CD4-positive, alpha-beta T cell treated with Interleukin-10 for 1 hour (primary cell): ENCODE measurements at places on chromosomes 2 and 18.

DNA sequence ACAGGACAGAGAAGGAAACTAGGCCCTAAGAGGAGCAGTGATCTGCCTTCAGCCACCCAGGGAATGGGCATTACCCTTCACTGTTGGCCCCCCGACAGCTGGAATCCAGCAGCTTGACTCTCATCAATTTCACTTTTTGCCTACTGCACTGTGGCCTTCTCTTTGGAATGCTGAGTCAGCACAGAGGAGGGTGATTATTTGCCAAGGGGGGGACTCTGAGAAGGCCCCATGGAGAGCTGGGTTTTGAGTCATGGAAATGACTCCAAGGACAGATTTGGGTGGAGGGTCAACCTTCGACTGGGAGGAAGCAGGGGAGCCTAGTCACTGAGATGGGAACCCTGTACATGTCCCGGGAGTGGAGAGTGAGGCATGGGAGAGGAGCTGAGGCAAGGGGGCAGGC is 38.1 kb upstream of the NTSR2 start:
- no peak for DNase-seq

DNA sequence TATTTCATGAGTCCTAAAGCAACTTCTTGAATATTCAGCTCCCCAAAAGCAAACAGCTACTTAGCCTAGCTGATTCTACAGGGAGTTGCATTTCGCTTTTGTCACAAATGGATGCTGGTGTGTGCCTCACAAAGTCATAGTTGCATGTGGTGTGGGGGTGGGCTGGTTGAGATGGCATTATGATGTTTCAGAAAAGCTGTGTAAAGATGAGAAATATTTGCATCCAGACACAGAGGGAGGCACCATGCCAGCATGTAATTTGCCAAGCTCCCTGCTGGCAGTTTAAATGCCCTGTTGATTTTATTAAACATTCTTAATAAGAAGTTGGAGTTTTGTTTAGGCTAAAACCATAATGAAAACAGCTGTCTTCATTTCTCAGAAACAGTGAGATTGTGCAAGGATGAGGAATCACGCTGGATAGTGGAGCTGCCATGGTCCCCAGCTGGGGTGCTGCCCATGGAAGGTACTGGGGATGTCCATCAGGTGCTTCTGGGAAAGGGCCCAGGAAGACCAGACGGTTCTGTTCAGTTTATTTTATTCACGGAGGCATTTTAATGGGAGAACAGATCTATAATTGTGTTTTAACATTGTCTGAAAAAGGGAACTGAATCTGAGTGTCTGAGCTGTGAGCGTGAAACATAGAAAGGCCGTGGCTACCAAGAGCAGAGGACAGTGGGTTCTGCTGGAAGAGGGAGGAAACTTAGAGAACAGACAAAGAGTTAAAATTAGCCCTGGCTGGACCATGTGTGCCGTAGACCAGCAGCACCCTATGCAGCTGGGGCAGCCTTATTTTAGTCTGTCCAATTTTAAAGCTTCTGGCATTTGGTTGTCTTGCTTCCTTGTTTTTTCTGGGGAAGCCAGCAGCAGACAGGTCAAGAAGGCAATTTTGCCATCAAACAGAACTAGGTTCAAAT is 177.1 kb downstream of the FAM210A start:
- DNase-seq, result no peak

- DNase-seq, result no peak
Observed at GRCh38 chr18:22961156-22961555, 28.0 kb downstream of the RBBP8 start.

DNA sequence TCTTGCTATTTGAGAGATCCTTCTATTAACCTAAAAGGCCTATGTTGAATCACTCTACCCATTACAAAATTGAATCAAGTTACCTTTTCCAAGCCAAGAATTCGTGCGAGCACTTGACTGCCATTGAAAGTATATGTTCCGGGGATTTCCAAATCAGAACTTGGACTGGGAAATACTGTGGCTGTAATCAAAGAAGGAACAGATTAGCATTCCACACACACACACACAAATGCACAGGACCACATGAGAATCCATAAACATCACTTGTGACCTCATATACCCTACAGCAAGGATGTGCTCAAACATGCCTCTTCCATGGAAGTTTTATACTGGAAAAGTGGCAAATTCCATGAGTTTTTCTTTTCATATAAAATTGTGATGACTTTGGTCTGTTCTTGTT is 86.0 kb downstream of the ABCA12 start:
- DNase-seq, result no peak

DNA sequence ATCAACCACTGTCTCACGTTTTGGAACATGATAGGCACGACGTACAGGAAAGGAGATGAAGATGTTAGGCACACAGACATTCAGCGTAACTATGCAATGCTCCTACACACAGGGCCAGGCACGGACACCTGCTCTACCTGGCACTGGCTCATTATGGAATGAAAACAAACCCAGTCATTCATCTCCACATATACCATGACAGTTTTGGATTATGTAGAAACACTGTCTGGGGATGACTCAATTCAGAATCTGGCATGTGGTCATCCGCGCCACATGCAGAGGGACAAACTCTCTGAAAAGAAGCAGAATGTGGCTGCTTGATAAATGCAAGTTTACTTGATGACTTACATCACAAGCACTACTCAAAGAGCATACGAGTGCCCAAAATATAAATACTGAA is 29.5 kb upstream of the NFU1 start:
- no peak for DNase-seq

GRCh38 chr2:219626540-219626939 is 890 bp upstream of the SLC4A3 start:
- no peak for DNase-seq

DNA sequence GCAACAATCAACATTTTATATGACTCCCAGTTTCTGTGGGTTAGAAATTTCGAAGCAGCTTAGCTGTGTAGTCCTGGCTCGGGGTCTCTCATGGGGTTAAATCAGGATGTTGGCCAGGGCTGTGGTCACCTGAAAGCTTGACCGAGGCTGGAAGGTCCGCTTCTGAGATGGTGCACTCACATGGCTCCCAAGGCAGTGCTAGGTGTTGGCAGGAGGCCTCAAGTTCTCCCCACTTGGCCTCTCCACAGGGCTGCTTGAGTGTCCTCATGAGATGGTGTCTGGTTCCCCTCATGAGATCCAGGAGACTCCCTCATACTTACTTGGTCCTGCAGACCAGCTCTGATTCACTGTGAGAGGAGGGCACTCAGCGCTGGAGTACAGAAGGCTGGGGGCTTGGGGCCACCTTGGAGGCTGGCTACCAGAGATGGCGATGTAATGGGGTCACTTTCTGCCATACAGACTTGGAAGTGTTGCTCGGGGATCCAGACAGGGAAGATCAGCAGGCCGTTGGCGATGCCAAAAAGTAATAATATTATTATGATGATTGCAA is 98.8 kb downstream of the INHBB start:
- no peak for DNase-seq

DNA sequence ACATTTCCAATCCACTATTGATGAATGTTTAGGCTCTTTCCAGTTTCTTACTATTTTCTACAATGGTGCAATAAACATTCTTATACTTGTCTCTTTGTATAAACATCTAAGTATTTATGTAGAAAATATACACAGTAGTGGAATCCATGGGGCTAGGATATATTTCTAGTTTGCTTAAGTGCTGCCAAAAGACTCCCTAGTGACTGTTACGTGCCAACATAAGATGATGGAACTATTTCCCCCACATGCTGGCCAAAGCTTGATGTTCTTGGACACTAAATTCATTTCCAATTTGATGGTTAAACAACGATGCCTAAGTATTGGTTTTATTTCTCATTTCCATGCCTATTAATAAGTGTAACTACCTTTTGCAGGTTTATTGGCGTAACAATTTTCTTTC is 378.4 kb upstream of the HNRNPA3 start:
- DNase-seq, result no peak

GRCh38 chr2:12005886-12006681 is 259.7 kb downstream of the LPIN1 start:
- peak; percentile 78 for DNase-seq

- DNase-seq, result no peak
Observed at GRCh38 chr2:85511008-85511811, 27.8 kb upstream of the MAT2A start.

GRCh38 chr2:74147727-74148456 is at the start of gene BOLA3:
Gene BOLA3 (minus strand): TSS chr2:74147912. CDS start chr2:74147874, 38 bp downstream.
- DNase-seq, result peak; percentile 84

- DNase-seq, result no peak
Observed at GRCh38 chr2:10169581-10169980, 47.0 kb downstream of the RRM2 start.

DNA sequence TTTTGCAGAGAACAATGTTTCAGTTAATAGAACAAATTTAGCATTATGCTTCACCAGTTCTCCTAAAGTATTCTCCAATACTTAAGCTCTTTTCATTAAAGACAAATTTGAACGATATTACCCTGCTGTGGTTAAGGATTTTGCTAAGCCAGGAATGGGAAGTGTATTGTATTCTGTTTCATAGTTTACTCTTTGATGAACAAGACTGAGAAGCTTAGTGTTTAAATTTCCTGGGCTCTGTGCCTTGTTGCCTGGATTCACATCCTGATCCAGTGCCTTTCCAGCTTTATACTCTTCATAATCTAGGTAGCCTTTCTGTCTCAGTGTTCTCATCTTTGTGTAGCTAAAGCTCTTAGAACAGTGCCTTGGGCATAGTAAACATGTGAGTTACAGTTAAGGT is 58.6 kb upstream of the GLS start:
- no peak for DNase-seq

DNA sequence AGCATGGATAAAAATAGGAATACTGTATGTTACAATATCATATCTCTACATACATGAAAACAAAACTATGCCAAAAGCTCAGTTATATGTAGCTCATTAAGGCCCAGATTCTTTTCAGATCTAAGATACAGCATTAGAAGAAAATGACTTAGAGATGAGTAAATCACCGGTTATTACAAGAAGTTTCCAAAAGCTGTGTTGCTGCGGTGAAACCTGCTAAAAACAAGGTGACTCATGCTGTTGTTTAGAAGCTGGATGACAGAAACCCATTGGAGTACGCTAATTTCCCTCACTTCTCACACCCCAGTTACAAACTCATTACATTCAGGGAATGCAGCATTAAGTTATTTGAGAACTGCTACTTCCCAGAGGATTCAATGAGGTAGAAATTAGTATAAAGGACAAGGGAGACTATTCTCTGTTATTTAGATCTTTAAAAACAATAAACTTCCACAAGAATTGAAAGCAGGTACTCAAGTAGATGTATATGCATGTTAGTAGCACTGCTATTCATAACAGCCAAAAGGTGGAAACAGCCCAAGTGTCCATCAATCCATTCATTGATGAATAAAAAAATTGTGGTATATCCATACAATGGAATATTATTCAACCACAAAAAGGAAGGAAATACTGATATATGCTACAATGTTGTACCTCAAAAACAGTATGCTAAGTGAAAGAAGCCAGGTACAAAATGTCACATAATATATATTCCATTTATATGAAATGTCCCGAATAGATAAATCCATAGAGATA is 32.6 kb downstream of the RBKS start:
- DNase-seq, result no peak

GRCh38 chr18:8686611-8687010 is 18.7 kb upstream of the MTCL1 start:
- DNase-seq, result no peak

- no peak for DNase-seq
Observed at GRCh38 chr18:28193177-28193778, 16.3 kb upstream of the CDH2 start.
